ENCODE measurements at places on chromosomes 4 and X.

GRCh38 chrX:78540171-78540570 lies 119.0 kb downstream of the RTL3 start:
- DNase-seq = no peak

GRCh38 chrX:3811331-3812311 lies 98.2 kb upstream of the PRKX start:
- DNase-seq = peak; percentile 13

GRCh38 chr4:17058536-17058915 lies 160.1 kb upstream of the LDB2 start:
- no peak for DNase-seq

- no peak for DNase-seq
Measured at GRCh38 chrX:41276661-41277506, 57.1 kb upstream of the DDX3X start.

GRCh38 chr4:118954246-118954645 lies 65.6 kb downstream of the SYNPO2 start:
- DNase-seq = no peak

DNA sequence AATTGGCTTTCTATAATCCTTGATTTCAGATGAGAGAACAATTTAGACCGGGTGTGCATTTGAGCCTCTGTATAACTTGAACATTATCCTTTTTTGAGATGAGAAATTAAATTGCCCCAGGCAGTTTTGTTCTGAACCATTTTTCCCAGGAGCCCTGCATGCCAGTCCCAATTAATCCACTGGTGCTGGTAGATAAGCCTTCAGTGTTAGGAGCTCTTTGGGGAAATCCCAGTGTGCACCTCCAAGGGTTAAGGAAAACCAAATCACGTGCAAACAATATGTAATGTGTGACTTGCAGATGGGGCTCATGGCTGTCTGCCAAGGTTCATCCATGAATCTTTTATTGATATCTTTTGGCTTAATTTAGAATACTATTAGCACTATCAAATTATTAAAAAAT lies 43.2 kb downstream of the KIT start:
- no peak for DNase-seq

- DNase-seq = no peak
Measured at GRCh38 chr4:56250776-56251175, 136.5 kb downstream of the AASDH start.

DNA sequence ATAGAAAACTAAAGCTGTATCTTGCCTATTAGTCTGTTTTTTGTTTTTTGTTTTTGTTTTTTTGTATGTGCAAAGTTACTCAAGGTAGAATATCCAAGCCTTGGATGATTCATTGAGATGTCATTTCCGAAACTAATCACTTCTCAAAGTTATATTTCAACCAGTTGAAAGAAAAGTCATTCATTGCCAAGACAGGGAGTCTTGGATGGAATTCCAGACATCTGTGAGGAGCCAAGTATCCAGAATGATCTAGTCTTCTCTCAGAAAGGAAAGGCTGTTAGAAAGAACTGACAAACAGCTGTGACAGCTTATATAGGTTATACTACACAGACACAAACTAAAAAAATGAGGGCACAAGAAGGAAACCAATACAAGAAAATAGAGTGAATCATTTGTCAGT lies 141.1 kb upstream of the NDST3 start:
- no peak for DNase-seq

- DNase-seq = no peak
Measured at GRCh38 chrX:10636337-10636736, 16.0 kb upstream of the MID1 start.

- no peak for DNase-seq
Measured at GRCh38 chrX:33725535-33726210, 406.4 kb downstream of the FAM47A start.

DNA sequence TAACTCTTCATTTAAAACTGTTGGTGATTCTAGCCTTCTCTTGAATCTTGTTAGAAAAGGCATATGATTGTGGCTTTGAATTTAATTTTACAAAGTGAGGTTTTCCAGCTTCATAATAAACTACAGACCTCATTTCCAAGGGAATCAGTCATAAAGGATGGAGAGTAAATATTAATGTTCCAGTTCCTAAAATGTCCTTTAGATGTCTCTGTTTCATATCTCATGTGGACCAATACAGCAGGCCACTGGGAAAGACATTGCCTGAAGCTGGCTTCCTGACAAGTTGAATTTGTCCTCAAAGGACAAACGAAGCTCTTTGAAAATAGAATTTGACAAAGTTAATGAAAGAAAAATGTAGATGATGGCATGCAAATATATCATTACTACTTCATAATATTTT lies 125.4 kb downstream of the ZNF330 start:
- no peak for DNase-seq

GRCh38 chrX:21741364-21741763 lies 16.6 kb downstream of the SMPX start:
- no peak for DNase-seq

- no peak for DNase-seq
Measured at GRCh38 chr4:58761563-58761962, 1651.4 kb upstream of the IGFBP7 start.

Measured in stimulated activated CD4-positive, alpha-beta T cell treated with anti-CD3 and anti-CD28 coated beads, TNF-alpha, amount 100 ng/mL, for 48 hours (primary cell).